ENCODE measurements at places on chromosomes 6 and 20.

DNA sequence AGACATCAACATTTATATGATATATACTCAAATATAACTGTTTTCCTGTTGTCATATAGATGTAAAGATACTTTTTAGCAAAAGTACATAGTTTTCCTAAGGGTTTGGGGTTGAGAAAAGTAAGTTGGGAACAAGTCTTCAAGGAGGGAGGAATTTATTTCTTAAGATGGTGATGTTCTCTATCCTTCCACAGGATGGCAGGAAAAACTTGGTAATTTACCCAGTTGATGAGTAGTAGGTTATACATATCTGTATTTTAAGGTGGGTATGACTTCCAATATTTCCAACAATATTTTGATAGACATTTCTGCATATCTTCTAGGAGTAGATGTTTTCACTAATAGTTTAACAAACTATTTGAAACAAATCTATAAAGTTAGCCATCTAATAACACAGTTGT, 254.4 kb downstream of the RIMS1 start:
- no peak for DNase-seq

GRCh38 chr6:109015176-109015575, 79.5 kb downstream of the SESN1 start:
- DNase-seq = peak; percentile 16

- DNase-seq = peak; percentile 18
These were observed 3.1 kb downstream of the MMP9 start for GRCh38 chr20:46011631-46012482.

GRCh38 chr6:72363844-72364740, 257.8 kb upstream of the KCNQ5 start:
- DNase-seq = no peak

DNA sequence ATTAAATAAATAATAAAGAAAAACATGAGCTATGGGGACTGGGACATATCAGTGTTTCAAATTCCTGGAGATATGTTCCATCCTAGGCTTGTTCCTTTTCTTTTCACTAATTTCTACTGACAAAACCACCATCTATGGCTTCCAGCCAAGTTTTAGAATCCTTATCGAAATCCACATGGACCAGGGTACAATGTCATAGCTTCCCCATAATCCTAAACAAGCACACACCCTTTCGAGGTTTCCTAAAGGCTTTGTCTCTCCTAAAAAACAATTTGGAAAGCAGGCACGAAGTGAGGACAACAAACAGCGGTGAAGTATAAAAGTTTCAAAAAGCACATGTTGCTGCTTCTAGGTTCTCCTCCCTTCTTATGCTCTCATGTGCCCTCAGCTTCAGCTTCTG, 13.3 kb upstream of the DST start:
- no peak for DNase-seq

DNA sequence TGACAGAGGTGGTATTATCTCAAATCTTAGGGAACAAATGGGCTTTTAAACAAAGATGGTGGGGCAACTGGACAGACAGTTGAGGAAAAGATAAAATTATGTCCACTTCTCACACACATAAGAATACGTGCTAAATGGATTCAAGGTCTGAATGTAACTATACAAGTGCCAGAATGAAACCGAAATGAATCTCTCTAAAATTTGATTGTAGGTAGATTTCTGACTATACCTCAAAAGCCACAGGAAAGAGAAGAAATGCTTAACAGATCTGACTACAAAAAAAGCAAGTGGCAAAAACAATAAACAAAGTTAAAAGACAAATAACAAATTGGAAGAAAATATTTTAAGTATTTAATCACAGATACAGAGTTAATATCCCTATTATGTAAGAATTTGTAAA, 182.7 kb upstream of the OLIG3 start:
- no peak for DNase-seq

GRCh38 chr20:36482044-36482473, 59.3 kb upstream of the MYL9 start:
- DNase-seq = no peak

- DNase-seq = no peak
These were observed 10.5 kb upstream of the FAM210B start for GRCh38 chr20:56348305-56348693.

All from retina (tissue), 1 donor.